NCI-H1105 treated with DMSO at 0.1 percent for 48 hours (cell line): ENCODE measurements at places on chromosomes 16 and 17.

- DNase-seq, result no peak
Observed at GRCh38 chr16:10552998-10553491, 27.4 kb downstream of the EMP2 start.

GRCh38 chr17:38343608-38344419 lies at the start of gene GPR179:
Gene GPR179 (minus strand): TSS chr17:38343956. CDS start chr17:38343789, 167 bp downstream.
- DNase-seq, result no peak

GRCh38 chr17:30000001-30000754 lies 58.7 kb downstream of the EFCAB5 start:
- no peak for DNase-seq

DNA sequence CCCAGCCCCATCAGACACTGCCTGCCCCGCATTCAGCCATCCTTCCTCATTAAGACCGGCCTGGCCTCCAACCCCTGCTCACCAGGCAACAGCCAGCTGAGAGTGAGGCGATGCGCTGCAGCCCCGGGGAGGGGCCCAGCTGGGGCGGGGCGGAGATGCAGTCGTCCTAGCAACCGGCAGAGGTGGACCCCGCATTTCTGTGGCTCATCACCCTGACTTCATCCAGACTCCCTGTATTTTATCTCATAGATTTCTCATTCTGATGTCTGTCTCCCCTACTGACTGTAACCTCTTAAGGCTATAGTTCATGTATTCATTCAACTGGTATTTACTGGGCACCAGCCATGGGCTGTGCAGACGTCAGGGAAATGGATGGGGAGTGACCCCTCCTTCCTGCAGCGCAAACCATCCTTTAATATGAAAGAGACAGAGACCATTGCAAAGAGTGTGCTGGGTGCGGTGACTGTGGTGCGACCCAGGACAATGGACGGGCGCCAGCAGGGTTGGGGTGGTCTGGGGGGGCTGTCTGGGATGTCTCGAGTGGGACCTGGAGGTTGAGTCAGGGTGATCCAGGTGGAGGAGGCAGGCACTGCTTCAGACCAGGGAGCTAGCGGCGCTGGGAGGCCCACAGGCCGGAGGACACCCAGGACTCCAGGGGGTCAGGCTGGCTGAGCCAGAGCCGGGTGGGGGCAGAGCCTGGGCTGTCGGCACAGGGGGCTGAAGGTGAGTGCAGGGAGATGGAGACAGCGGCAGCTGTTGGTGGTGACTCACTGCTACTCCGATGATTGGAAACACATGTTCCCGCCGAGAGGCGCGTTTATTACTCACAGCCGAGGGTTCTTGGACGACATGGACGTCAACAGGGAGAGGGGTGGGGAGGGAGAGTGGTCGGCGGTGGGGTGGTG lies 10.5 kb upstream of the TIMP2 start:
- no peak for DNase-seq

DNA sequence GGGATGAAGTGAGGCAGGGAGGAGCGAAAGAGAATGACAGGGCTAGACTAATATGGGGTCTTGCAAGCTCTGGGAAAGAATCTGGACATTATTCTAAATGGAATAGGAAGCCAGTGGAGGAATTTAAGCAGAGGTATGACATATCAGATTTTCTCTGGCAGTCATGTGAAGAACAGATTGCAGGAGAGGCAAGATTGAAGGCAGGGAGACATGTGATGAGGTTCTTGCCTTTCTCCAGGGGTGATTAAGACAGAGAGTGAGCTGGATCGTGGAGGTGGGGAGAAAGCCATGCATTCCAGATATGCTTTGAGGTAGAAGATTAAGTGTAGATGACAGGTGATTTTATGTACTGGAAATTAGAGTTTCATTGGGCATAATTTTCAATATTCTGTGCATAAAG lies 4.3 kb upstream of the THAP11 start:
- DNase-seq, result no peak
